Smooth muscle cell of the pulmonary artery (primary cell): ENCODE measurements at places on chromosomes 6 and 20. TPM values are rescaled to one million over a fixed set of nuclear protein-coding genes. Genes with fewer than 3 reads are reported as not detected.

PAK5 gene
- total RNA-seq = 0.03 TPM in 1 of 2 replicates, not detected in the other

SAYSD1 gene
- 9.4 and 11.1 TPM in 2 replicates for total RNA-seq

CCN2 gene
- total RNA-seq = 658 and 710 TPM in 2 replicates

GTSF1L gene
- total RNA-seq = not detected in 2 replicates

PNLDC1 gene
- 0.07 and 0.20 TPM in 2 replicates for total RNA-seq

NHSL1 gene
- total RNA-seq = 3.9 and 5.6 TPM in 2 replicates

TUBB1 gene
- 0.03 TPM in 1 of 2 replicates, not detected in the other for total RNA-seq

WFDC11 gene
- not detected in 2 replicates for total RNA-seq

CD40 gene
- total RNA-seq = 1.1 and 8.8 TPM in 2 replicates

HSPA12B gene
- 0.03 TPM in 1 of 2 replicates, not detected in the other for total RNA-seq

PRSS35 gene
- 4.2 and 4.7 TPM in 2 replicates for total RNA-seq

IYD gene
- under 0.01 TPM in 1 of 2 replicates, not detected in the other for total RNA-seq
